Hematopoietic multipotent progenitor cell (in vitro differentiated cells): ENCODE measurements at places on chromosomes 12 and 14.
A peak's percentile ranks its signal among the peaks of the same experiment; 100 is the strongest.

DNA sequence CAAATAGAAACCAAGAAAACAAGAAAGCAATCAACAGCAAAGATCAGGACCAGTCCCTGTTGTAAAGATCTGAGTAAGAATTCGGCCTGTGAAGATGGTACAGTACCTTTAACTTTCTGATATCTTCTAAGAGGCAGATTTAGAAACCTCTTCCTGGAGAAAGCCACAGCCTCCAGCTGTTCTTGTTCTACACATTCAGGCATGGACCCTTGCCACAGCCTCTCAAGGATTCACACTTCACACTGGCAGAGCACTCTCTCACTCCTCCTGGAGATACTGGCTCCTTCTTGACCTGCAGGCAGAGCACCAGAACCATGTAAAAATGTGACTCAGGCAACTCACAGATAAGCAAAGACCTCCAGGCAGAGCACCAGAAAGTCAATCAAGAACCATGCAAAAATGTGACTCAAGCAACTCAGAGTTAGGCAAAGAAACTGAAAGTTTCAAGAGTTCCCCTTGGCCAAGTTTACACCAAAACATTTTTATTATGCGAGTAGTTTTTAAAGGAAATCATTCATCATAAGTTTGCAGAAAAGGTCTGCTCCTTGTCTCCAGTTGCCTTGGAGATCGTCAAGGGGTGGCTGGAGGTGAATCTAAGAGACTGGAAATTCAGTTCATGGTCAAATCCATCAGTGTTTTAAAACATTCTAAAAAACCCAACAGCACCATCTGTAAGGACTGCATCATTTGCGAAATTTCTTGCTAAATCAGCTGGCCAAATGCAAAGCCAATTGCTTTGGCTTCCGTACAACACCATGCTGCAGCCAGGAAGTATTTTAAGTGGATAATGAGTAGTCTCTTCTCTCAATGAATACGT, 119.3 kb upstream of the MDM1 start:
- DNase-seq: peak; percentile 83

GRCh38 chr12:64172143-64172970, 49.7 kb downstream of the KICS2 start:
- no peak for DNase-seq

DNA sequence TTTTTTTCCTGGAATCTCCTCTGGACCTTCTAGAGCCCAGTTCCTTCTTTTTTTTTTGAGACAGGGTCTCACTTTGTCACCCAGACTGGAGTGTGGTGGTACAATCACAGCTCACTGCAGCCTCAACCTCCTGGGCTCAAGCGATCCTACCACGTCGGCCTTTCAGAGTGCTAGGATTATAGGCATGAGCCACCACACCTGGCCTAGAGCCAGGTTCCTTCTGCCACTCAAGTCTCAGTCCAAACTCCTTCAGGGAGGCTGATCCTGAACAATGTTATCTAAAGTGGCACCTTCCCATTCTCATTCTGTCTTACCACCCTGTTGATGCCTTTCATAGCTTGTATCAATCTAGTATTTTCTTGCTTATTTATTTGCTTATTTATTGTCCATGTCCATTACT, 22.3 kb upstream of the ELK3 start:
- DNase-seq: no peak

GRCh38 chr12:108602209-108602705, 4.4 kb upstream of the TMEM119 start:
- no peak for DNase-seq

GRCh38 chr12:52480073-52480472, 6.5 kb upstream of the KRT6C start:
- DNase-seq: no peak
